GM12864 (cell line): ENCODE measurements at places on chromosomes 5 and 9.

GRCh38 chr5:145101246-145101645 lies 733.9 kb downstream of the PRELID2 start:
- no peak for DNase-seq

DNA sequence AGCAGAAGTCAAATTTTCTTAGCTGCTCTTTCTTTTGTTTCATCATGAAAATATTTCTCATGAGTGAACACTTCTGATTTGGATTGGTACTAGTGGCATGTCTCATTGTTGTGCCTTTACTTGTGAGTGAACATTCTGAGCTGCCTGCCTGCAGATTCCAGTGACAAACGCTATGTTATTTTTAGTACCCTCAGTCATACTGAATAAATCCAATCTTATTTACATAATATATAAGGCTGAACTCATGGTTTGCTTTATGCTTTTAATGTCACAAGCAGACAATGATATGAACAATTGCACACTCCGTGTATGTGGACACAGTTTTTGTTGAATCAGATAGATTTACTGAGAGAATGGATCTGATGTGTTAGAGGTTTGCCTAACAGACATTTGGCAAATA lies 67.8 kb downstream of the ACTBL2 start:
- DNase-seq = no peak

DNA sequence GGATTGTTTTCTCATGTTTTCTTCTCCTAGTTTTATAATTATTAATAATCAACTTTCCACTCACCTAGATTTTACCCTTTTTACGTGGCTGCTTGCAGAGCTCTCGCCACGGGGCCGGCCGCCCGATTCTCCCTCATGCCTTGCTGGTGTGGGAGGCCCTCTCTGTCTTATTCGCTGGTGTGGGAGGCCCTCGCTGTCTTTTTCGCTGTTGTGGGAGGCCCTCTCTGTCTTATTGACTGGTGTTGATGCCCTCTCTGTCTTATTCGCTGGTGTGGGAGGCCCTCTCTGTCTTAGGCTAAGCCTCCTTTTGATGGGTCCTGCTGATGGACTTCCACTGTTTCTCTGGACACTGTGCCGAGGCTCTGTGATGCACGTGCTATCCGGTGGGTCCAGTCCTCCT lies 161.3 kb upstream of the IRX2 start:
- DNase-seq = no peak

- DNase-seq = peak; percentile 82
These were observed 893 bp upstream of the SH2D3C start for GRCh38 chr9:127779136-127779981.

GRCh38 chr5:75286211-75286773 lies 49.6 kb upstream of the ANKRD31 start:
- no peak for DNase-seq

DNA sequence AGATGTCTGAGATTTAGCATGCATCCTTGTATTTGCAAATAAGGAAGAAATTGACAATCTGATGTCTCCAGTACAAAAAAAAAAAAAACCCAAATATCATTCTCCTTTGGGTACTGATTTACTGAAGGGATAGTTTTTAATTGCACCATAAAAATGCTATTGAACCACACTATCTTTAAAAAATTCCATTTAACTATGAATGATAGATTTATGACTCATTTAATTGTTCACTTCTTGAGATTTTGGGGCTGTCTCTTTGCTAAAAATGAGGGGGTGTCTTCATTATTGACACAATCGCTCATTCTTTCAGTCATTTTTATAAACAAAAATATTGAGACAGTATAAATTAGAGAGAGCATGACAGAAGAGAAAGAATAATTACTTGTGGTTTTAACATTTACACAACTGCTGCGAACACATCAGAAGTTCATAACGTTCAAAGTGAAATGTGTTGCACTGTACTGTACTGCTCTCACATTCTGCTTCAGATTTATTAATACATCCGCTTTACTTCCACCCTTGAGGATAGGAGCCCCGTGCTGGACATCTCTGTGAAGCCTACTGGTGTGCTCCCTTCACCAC lies 142.3 kb downstream of the MEF2C start:
- DNase-seq = no peak

GRCh38 chr5:151810449-151810848 lies 38.7 kb downstream of the G3BP1 start:
- DNase-seq = no peak

DNA sequence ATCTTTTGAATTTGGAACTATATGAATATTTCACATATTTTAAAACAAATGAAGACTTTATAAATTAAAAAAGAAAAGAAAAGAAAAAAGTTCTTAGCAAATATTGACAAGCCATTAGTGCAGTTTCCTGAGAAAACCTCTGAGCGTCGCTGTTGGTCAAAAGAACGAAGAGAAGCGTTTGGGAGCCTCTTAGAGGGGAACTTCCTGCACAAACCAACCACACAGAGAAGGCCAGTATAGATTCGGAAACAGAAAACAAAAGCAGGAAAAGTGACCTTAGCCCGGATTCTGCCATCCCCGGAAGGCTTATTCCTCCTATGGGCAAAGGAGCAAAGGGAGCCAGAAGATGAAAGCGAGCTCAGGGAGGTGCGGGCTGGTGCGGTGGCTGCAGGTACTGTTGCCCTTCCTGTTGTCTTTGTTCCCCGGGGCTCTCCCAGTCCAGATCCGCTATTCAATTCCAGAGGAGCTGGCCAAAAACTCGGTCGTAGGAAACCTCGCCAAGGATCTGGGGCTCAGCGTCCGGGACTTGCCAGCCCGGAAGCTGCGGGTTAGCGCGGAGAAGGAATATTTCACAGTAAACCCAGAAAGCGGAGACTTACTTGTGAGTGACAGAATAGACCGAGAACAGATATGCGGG lies at the start of gene PCDHGB2:
Gene PCDHGB2 (plus strand): TSS at position 205 of the 637 bp plus-strand sequence. CDS start 142 bp downstream, at position 347.
- DNase-seq = peak; percentile 49

DNA sequence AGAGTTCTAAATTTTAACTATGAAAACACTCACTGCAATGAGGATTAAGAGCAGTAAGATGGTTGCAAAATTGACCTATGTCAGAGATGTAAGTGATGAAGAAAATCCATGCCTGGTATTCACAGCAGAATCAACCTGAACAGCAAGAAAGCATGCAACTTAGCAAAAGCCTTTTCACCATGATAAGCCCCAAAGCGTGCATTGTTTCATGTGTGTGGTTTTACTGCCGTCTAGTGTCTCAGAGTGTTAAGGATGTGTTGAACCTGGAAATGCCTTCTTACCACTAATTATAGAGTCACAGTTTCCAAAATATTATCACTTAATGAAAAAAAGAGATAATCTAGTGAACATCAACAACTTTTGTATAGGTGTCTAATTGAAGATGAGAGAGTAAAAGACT lies 415.2 kb upstream of the TRPC7 start:
- no peak for DNase-seq

DNA sequence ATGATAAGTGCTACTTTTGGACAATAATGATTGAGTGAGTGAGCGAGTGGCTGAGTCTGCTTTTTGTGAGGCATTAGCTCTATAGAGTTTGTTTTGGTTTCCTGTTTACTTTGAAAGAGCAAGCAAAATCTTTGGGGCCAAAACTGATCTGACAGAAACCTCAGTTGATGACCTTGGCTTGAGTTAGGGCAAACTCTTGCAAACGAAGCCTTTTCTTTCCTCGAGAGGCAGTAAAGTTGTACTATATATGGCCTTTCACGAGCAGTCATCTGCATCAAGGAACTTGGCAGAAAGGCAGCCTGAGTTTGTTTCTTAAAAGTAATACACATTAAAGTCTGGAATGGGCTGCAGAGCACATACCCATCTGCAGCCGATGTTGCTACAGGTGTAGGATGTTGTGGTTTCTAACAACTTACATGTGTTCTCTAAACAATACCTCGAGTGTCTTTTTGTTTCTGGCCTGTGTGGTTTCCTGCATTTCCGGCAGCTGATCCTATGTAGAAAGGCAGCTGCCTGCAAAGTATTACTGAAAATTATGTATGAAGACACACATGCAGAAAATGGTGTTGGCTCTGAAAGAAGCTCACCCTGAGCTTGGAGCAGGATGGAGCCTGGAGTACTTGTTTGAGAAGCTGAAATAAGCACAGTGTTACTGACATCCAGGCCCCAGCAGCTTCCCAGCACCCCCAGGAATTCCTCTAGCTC lies 60.8 kb downstream of the FOXD1 start:
- peak; percentile 82 for DNase-seq

- DNase-seq = no peak
These were observed 71.0 kb upstream of the SEMA6A start for GRCh38 chr5:116645627-116646026.

- DNase-seq = no peak
These were observed 143.3 kb upstream of the LMX1B start for GRCh38 chr9:126470241-126470993.

GRCh38 chr9:106913276-106913675 lies 50.3 kb downstream of the ZNF462 start:
- DNase-seq = no peak

GRCh38 chr5:115456056-115456455 lies 88.5 kb downstream of the FEM1C start:
- DNase-seq = no peak

DNA sequence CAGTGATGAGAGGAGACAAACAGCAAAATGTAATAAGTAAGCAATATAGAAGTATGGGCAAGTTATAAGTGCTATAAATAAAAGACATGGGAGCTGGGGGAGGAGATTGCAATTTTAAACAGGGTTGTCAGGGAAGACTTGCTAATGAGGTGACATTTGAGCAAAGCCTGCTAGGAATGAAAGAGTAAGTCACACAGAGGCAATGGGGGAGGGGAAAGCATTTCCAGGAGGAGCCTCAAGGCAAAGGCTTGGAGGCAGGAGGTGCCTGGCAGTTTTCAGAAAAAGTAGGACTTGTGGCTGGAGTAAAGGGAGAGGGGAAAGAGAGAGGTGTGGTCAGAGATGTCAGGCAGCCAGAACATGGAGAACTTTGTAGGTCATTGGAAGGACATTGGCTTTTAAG lies 124.4 kb upstream of the NMUR2 start:
- DNase-seq = no peak

GRCh38 chr5:1887588-1888360 lies 5.0 kb upstream of the IRX4 start:
- no peak for DNase-seq

DNA sequence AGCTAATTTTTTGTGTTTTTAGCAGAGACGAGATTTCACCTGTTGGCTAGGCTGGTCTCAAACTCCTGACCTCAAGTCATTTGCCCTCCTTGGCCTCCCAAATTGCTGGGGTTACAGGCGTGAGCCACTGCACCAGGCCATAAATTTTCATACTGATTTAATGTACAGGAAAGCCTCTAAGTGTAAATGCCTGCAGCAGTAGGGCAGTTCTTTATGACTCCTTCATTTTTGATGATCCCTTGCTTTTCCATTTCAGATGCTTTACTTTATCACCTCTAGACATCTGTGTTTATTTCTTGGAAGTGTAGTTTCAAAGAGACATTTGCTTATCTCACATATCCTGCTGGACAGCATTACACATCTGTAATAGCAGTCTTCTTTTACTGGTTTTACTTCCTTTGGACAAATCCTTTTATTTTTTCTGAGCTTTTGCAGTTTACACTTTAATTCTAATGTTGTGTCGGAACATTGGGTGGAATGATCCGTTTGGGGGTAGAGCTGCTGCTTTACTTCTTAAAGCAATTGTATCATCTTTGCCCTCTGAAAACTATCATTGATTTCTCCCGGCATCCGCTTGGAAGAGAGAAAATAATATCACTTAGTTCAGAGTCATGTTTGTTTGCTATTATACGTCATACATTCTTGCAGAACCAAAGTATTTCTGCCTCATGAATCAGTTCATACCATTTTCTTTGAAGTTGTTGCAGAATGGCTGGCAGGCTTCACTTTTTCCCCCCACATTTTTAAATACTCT lies 36.0 kb downstream of the SCGB3A1 start:
- no peak for DNase-seq

GRCh38 chr9:18238752-18239447 lies 235.1 kb upstream of the ADAMTSL1 start:
- no peak for DNase-seq

GRCh38 chr9:7178729-7179128 lies 421.0 kb downstream of the KDM4C start:
- no peak for DNase-seq

DNA sequence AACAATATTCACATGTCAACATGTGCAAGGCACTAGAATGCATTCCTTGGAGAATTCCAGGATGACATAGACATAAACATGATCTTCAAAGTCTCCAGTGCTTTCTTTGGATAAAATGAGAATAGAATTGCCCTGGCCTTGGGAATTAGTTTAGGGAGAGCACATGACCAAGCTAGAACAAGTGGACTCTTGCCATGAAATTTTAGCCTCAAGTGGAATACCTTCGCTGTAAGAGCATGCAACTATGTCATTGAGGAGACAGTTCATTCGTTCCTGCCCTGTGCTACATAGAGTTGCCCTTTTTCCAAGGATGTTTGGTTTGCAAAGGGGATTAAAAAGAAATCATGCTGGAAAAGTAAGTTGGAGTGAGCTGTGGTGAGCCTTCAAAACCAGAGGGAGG lies 42.7 kb downstream of the ZFAND5 start:
- no peak for DNase-seq

- DNase-seq = no peak
These were observed 415.1 kb downstream of the MLLT3 start for GRCh38 chr9:20207176-20207575.

GRCh38 chr9:85142968-85143367 lies 473.4 kb downstream of the NTRK2 start:
- DNase-seq = no peak

GRCh38 chr5:10505517-10506095 lies 58.3 kb upstream of the ANKRD33B start:
- no peak for DNase-seq

DNA sequence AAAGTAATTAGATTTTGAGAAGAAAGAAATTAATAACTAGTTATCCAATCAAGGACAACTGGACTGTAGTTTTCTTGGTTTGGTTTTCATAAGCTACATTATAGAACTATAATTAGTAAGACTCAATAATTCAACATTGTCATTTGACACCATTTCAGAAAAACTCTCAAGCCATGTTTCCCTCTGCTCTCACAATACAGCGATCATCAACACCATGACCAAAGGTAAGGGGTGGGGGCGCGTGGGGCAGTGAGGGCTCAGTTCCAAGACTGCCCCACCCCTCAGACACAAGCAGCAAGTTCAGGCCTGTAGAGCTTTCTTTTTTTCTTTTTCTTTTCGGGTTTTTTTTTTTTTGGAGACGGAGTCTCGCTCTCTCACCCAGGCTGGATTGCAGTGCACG lies 6.4 kb downstream of the CMBL start:
- no peak for DNase-seq

GRCh38 chr5:150485693-150486401 lies 22.1 kb upstream of the NDST1 start:
- DNase-seq = no peak

DNA sequence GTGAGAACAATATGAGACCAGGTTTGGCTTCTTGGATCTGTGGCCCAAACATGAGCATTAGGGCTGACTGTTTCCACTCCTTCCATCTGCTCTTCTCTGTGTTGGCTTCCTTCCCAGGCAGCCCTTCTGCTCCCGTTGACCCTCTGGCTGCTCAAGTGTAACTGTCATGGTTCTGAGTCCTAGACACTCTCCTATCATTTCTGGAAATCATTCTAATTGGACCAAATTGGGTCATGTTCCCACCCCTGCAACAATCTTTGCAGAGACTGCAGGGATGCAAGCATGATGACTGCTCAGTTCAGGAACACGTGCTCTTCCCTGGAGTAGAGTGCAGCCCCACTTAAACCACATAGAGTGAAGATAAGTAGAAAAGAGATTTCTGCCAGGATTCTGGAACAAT lies 741.4 kb downstream of the TAF11L14 start:
- no peak for DNase-seq

GRCh38 chr9:20925256-20926045 lies 106.0 kb downstream of the HACD4 start:
- no peak for DNase-seq

- peak; percentile 21 for DNase-seq
These were observed 46.2 kb downstream of the SLC28A3 start for GRCh38 chr9:84294241-84294950.
